ENCODE measurements at places on chromosomes 4 and X. TPM values are rescaled to one million over a fixed set of nuclear protein-coding genes. Genes with fewer than 3 reads are reported as not detected.

BMP3 gene
- 72.9 TPM for polyA plus RNA-seq

BBS7 gene
- 30.0 TPM for polyA plus RNA-seq

HSFX2 gene
- 1.1 TPM for polyA plus RNA-seq

ZCCHC18 gene
- 3.8 TPM for polyA plus RNA-seq

FAM200B gene
- polyA plus RNA-seq = 39.5 TPM

KIAA0232 gene
- polyA plus RNA-seq = 21.5 TPM

GRCh38 chr4:88722276-88722780, 24.7 kb upstream of the NAP1L5 start:
- DNase-seq = no peak

DNA sequence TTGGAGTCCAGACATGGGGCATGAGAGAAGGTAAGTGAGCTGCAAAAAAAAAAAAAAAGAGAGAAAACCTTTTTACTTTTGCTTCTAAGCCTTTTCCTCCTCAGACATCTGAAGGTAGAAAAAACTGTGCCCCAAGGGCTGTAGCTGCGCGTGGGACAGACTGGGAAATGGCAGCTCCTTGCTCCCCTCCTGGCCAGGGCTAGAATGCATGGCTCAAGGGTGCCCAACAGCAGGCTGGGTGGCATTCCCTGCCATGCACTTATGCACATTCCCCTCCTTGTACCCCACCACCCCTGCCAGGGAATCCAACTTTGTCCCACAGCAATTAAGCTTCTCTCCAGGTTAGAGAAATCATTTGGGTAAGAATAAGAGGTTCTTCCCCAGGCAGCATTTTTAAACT, 421.2 kb downstream of the TRAM1L1 start:
- no peak for DNase-seq

GRCh38 chr4:67103001-67103747, 442.1 kb downstream of the CENPC start:
- no peak for DNase-seq

- no peak for DNase-seq
Measured at GRCh38 chr4:26474551-26474950, 15.7 kb downstream of the CCKAR start.

DNA sequence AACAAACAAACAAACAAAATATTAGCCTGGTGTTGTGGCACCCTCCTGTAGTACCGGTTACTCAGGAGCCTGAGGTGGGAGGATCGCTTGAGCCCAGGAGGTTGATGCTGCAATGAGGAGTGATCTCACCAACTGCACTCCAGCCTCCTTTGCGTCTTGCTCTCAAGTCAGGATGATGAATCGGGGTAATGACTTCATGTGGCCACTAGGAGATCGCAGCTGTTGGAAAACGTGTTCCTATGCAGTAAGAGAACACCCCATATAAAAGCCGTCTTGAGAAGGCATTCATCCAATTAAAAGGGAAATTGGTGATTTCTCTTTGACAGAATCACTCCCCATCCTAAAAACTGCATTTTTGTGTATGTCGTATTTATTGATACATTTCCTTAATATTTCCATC, 6.9 kb downstream of the CCNB3 start:
- DNase-seq = no peak

GRCh38 chr4:168131196-168131595, 38.9 kb downstream of the ANXA10 start:
- DNase-seq = no peak

GRCh38 chrX:100263650-100264049, 146.4 kb downstream of the PCDH19 start:
- no peak for DNase-seq

DNA sequence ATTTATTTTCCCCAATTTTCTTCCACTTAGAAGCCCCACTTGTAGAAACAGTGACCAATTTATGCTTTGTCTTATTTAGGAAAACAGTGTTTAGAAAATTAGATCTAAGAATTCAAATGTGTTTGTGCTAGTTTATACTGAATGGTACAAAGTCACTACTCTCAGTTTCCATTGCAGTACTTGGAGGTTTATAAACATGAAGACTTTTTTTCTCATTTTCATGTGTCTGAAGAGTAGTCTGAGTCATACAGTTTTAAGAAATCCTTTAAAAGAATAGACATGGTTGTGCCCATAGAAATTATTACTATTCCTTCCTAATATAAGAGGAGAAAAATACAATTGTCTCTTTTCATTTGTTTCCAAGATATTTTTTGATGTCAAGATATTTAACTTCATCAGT, 458.7 kb downstream of the NAF1 start:
- no peak for DNase-seq

- DNase-seq = peak; percentile 69
Measured at GRCh38 chr4:181018913-181019312, 1224.3 kb upstream of the TENM3 start.

DNA sequence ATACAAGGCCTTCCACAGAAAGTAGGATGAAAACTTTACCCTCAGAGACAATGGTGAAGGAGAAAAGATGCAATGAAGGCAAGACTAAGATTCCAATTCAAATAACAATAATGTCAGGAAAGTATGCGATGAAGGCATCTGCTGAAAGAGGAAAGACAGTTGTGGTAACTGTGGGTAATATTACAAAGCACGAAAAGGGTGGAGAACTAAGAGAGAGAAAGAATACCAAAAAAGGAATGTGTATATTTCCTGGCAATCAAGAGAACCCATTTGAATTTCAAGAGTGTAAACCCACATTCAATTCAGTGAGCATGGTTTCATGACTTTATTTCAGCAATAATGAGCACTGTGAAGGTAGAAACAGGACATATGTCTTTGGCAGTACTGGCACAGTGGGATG, 225.5 kb downstream of the PALLD start:
- DNase-seq = no peak

GRCh38 chrX:45850197-45850774, 649.6 kb upstream of the DIPK2B start:
- no peak for DNase-seq
